ENCODE measurements at places on chromosomes 7 and 10.

GRCh38 chr7:148422030-148422429 is 168.5 kb upstream of the C7orf33 start:
- DNase-seq = no peak

- DNase-seq = no peak
These were observed 162.9 kb downstream of the GLI3 start for GRCh38 chr7:42074076-42074475.

GRCh38 chr7:137086896-137087295 is 218.4 kb downstream of the CHRM2 start:
- DNase-seq = no peak

DNA sequence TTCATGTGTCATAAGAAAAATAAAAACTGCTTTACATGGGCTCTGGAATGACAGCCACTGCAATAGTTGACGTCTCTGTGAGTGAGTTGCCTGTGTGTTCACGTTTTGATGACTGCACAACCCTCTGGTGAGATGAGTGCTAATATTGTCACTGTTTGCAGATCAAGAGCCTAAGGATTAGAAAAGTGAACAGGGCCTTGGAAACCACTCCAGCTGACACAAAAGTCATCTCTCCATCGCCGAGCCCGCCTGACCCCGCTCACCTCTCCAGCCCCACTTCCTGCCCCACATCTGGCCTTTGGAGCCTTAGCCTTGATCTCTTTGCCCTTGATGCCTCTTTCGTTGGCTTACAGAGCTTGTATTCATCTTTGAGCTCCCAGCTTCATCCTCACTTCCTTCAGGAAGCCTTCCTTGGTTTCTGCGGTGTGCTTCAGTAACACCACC is 351.7 kb downstream of the TCERG1L start:
- no peak for DNase-seq

GRCh38 chr10:95266674-95267095 is 24.1 kb downstream of the PDLIM1 start:
- DNase-seq = no peak
